ENCODE measurements at places on chromosomes 5 and 9.
A peak's percentile ranks its signal among the peaks of the same experiment; 100 is the strongest.

DNA sequence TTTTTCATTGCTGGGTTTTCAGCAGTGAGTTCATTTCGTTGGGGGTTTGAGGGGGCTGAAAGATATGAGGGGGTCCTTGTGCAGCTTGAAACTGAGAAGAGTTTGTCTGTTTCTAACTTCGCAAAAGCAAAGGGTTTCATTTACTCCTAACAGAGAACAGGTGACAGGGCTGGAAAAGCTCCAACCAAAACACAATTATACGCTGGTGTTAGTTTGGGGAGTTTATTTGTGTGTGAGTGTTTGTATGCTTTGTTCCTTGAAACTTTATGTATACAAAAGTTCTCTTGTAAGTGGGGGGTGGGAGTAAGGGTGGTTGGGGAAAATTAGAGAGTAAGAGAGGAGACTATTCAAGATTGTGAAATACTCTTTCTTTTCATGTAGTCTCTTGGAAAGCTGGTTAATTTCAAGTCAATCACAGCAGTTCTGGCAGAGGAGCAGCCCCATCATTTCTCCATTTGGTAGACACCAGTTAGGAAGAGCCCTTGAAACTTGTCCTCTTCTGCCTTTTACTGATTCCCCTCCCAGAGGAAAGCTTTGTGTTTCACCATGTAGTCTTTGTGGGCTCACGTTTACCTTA is 881 bp downstream of the TNFAIP8 start:
- no peak for DNase-seq

- peak; percentile 69 for DNase-seq
Observed at GRCh38 chr5:173789031-173789920, 98.9 kb upstream of the CPEB4 start.

DNA sequence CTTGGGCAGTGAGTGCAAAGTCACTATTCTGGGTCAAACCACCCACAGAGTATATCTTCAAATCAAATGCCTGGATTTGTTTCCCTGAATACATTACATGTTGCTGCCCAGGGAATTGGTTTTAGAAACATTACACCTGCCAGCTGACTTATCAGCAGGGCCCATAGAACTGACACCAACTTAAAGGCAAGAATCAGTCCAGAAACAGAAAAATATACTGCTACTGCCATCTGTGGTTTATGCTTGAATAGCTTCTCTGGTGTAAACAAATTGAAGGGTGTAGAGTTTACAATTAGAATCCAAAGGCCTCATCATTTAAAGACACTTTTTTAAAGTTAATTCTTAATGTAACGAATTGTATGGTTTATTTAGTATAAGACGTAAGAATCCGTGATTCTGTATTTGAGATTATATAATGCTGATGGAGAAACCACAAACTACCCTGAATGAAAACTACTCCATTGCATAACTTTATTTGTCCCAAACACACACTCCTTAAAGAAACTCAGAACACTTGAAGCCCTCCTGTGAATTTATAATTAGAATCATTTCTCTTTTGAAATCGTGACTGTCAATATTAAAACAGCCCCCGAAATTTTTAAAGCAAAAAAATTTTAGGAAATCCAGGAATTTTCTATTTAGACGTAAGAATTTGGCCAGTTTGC is 6.2 kb downstream of the NR6A1 start:
- no peak for DNase-seq

GRCh38 chr5:133364936-133365707 is 247.2 kb downstream of the FSTL4 start:
- DNase-seq: no peak

- no peak for DNase-seq
Observed at GRCh38 chr9:134522976-134523375, 118.6 kb upstream of the COL5A1 start.

- DNase-seq: no peak
Observed at GRCh38 chr9:94139672-94140417, 55.6 kb downstream of the PTPDC1 start.

DNA sequence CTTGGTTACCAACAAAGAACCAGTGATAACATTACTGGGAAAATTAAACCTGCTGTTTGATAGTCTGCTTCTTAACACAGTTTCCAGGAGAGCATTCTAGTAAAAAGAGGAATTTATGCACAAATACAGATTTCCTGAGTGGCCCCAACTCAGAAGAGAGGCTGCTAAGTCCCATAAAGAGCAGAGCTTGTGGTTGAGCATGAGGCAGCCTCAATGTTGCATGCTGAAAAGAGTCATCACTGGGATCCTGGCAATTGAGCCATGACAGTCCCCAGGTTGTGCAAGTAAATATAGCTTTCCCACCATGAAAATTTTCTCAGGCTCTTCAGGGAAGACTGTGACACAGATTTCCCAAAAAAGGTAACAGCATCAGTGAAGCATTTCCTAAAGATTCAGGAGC is 47.5 kb upstream of the ADRB2 start:
- peak; percentile 57 for DNase-seq

GRCh38 chr5:149598966-149599365 is 17.7 kb downstream of the ARHGEF37 start:
- no peak for DNase-seq

DNA sequence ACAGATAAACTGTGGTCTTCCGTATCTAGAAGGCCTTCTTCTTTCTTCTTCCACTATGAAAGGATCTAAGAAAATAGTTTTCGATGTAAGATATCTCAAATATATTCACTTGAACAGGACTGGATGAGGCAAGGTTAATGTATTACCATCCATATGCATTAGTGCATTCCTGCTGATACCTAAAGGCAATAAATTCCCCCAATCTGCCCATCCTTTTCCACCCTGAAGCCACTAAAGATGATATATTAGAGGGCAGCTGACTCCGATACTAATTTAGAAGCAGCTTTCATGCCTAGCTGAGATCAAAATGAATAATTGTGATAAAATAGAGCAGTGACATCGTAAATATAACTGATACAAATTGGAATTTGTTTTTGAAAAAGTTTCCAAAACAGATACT is 63.3 kb downstream of the DEPDC1B start:
- DNase-seq: no peak

- no peak for DNase-seq
Observed at GRCh38 chr9:91680106-91680505, 256.5 kb upstream of the NFIL3 start.

- no peak for DNase-seq
Observed at GRCh38 chr5:91126448-91126847, 256.7 kb downstream of the ARRDC3 start.

DNA sequence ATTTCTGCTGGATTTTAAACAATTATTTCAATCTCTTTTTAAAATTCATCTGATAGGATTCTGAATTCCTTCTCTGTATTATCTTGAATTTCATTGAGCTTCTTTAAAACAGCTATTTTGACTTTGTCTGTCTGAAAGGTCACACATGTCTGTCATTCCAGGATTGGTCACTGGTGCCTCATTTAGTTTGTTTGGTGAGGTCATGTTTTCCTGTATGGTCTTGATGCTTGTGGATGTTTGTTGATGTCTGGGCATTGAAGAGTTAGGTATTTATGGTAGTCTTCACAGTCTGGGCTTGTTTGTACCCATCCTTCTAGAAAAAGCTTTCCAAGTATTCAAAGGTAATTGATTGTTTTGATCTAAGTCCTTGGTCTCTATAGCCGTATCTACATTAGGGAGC is 39.1 kb downstream of the DENND4C start:
- DNase-seq: no peak

- no peak for DNase-seq
Observed at GRCh38 chr9:89942643-89943042, 337.8 kb downstream of the GADD45G start.

- DNase-seq: no peak
Observed at GRCh38 chr5:39765366-39765765, 340.6 kb upstream of the DAB2 start.

DNA sequence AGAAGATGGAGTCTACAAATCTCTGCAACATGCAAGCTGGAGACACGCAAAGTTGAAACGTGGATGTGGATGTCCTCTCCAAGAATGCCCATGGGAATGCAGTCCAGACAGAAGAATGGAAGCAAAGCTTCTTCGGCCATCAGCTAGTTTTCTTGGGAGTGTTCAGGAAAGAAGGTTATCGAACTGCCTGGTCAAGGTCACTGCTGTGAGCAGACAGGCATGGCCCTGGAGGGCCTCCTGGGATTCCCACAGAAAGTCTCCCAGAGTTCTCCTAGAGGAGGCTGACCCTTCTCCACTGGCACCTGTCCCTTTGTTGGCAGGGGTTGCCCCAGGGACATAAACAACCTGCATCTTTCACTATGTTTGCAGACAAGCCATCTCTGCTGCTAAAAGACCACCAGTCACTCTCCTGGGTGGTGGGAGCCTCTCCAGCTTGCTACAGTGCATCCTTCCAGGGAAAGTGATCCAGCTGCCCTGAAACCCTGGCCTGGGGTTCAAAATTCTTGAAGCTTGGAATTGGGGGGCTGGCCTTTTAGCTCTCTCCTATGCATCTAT is 265.8 kb downstream of the SYK start:
- DNase-seq: no peak

DNA sequence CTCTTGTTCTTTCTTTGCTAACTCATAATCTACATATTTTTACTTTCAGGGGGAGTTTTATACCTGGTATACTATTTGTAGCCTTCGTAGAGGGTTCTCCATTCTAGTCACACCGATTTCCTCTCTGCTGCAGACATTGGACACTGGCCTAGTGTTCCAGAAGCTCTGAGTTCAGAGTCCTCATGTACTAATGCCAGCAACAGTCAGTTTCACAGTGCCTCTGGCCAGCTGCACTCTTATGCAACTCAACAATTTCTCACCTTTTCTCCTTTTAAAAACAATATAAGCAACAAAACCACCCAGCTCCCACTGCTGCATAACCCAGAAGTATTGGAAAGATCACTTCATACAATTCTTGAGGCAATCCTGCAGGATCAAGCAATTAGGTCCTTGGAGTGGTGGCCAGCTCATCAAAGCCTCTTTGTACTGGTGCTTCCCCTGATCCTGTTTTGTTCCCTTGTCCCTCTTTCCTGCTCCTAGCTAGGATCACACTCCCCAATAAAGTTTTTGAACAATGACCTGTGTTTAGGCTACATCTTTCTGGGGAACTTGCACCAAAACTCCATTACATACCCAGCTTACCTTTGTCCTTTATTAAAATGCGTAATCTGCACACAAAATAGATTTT is 98.1 kb upstream of the TUT7 start:
- DNase-seq: no peak

DNA sequence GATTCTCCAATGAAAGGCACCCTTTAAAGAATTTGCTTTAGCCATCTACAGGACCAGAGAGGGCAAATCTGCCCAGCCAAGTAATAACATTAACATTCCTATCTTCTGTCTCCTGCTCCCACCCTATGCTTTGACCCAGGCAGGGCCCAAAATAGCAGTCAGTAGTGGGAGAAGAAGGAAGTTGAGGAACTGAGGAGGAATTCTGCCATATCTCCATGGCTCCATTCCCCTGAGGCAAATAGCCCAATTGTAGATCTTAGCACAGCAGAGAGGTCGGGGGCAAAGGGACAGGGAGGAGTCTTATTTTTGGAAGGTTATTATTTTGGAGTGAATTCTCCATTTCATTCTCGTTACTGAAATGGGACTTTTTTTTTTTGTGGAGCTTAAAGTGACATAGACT is 111.1 kb upstream of the IFNK start:
- no peak for DNase-seq

DNA sequence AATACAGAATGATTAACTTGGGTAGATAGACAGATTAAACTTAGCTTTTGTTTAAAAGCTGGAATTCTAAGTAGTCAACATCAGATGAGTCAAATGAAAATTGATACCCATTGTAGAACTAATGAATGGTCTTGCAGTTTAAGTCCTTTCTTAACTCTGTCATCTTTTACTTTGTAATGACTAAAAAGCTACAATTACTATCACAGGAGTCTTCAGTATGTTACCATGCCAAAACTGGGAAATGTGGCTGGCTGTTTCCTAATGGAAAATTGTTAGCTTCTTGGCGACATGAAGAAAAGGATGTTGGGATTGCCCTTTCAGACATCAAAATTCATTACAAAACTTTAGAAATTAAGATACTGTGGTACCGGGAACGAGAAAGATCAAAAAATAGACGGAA is 20.2 kb upstream of the ANXA1 start:
- DNase-seq: no peak

DNA sequence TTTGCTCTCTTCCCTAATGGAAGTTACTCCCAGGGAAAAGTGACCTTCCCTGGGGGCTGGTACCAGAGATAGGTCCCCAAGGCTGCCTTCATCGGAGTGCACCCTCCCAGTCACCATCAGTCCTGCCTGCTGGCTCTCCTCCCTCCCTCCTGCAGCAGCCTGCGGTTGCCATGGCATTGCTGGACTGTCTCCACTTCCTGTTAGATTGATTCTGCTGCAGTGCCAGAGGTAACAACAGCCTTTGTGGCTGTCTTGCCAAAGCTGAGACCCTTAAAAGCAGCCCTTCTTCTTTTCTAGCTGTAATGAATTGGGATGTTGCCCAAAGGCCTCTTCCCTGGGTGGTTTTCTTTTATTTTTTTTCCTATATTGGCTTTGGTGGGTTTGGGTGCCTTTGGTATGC is 78.1 kb upstream of the PRLR start:
- DNase-seq: peak; percentile 40

- no peak for DNase-seq
Observed at GRCh38 chr5:16271851-16272250, 92.3 kb upstream of the MARCHF11 start.

GRCh38 chr9:16726718-16727451 is 143.6 kb downstream of the BNC2 start:
- peak; percentile 1 for DNase-seq

DNA sequence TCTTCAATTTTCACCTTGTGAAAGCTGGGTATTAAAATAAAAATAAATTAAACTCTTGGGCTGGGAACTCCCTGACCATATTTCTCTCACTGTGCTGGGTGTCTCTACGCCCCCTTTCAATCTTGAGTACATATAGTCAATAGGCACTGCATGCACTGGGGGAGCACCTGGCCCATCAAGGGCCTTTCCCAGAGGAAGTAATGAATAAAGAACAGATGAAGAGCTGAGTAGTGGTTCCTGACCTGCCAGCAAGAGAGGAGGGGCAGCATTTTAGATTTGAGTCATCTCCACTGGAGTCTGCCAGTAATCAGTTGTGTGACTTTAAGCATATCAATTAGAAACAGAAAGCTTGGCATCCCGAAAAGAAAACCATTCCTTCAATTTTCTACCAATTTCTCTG is 6.2 kb downstream of the MAPKAP1 start:
- no peak for DNase-seq

DNA sequence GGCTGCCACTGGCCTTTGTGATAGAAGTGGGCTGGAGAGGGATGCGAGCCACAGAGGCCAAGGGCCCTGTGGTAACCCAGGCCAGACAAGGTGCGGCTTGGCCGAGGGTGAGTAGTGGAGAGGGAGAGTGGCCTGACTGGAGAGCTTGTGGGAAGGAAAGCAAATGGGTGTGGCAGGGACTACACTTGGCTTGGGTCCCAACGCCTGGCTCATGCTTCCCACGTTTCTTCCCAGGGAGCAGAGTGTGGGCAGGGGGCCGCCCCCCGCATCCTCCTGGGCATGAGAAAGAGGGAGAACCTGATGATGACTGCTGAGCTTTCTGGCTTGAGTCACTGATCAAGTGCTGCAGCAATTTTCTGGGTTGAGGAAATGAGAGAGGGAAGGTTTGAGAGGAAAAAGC is 95.7 kb downstream of the ANKH start:
- DNase-seq: no peak

DNA sequence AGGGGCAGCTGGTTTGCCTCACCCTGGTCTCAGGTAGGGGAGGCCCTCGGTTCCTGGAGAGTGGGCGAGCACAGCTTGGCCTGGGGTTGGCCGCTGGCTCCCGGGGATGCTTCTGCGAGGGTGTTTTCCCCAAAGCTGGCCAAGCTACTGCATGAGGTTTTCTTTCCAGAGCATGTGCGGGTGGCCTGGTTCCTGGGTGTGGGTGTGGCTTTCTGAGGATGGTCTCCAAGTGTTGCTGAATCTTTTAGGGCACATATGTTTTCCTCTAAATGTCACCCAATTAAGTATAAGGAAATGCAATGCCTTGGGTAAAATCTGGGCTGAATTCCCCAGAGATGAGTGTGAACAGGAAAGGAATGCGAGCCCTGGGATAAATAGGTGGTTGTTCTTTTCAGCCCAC is 115.8 kb upstream of the ICE1 start:
- no peak for DNase-seq
